Cortex of kidney (tissue), 1 donor: ENCODE measurements at places on chromosomes 2 and 18.

- no peak for DNase-seq
Observed at GRCh38 chr2:199147216-199147615, 310.5 kb downstream of the SATB2 start.

DNA sequence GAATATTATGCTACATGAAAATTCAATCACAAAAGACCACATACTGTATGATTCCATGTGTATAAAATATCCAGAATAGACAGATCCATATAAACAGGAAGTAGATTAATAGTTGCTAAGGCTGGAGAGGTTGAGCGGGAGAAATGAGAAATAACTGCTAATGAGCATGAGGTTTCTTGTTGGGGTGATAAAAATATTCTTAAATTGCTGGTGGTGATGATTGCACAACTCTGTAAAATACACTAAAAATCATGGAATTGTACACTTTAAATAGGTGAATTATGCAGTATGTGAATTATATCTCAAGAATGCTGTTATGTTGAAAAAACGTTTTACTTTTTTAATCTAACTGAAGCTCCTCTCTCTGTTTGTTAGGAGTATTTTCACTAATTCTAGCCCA is 101.8 kb upstream of the CREB1 start:
- DNase-seq: no peak

GRCh38 chr2:42523341-42523740 is 29.6 kb upstream of the KCNG3 start:
- no peak for DNase-seq

- no peak for DNase-seq
Observed at GRCh38 chr2:9158786-9159779, 47.5 kb upstream of the ASAP2 start.

DNA sequence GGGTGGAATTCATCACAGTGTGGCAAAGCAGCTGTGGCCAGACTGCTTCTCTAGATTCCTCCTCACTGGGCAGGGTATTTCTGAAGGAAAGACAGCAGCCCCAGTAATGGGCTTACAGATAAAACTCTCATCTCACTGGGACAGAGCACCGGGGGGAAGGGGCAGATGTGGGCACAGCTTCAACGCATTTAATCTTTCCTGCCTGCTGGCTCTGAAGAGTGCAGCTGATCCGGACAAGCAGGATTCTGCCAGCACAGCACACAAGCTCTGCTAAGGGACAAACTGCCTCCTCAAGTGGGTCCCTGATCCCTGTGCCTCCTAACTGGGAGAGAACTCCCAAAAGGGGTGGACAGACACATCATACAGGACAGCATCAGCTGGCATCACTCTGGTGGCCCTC is 779.9 kb upstream of the CNTNAP5 start:
- no peak for DNase-seq

DNA sequence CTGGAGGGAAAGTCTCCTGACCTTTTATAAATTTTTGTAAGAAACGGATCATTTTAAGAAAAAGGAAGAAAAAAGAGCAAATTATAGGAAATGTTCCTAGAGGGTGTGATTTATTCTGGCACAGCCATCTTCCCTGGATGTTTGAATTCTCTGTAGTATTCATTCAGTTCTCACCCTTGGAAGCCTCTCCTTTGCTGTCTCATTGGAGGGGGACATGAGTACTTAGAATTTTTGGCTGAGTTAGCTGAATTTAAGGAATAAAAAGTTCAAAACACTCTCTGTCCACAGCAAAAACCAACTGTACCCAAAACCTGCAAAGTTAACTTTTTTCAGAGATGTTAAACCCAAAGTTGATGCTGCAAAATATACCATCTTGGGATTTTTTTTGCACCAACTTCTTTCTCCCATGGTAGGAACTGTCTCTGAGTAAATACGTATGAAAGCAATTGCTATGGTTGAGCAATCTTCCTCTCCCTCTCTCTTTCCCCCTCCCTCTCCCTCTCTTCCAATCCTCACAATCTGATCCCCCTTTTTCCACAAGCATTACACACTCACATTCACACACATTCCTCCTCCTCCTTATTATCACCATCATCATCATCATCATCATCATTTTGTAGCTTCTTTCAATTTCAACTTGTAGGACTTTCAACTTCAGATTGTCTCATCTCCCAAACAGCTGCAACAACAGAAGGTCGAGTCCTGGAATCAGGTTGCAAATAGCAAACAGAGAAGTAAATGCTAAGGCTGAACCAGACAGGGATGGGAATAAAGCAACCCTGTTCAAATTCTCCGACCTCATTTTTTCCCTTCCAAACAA is 183.7 kb downstream of the GFPT1 start:
- no peak for DNase-seq

DNA sequence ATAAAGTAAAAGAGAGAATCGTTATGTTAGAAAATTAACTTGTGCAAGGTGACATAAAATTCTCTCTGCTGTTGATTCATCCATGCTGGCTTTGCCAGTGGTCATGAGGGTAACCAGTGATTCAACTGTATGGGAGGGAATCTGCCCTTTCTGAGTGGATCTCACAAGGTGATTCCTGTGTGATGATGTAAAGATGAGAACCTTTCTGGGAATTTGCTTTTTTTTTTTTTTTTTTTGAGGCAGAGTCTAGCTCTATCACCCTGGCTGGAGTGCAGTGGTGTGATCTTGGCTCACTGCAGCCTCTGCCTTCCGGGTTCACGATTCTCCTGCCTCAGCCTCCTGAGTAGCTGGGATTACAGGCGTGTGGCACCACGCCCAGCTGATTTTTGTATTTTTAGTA is 23.3 kb downstream of the RAB31 start:
- DNase-seq: no peak

DNA sequence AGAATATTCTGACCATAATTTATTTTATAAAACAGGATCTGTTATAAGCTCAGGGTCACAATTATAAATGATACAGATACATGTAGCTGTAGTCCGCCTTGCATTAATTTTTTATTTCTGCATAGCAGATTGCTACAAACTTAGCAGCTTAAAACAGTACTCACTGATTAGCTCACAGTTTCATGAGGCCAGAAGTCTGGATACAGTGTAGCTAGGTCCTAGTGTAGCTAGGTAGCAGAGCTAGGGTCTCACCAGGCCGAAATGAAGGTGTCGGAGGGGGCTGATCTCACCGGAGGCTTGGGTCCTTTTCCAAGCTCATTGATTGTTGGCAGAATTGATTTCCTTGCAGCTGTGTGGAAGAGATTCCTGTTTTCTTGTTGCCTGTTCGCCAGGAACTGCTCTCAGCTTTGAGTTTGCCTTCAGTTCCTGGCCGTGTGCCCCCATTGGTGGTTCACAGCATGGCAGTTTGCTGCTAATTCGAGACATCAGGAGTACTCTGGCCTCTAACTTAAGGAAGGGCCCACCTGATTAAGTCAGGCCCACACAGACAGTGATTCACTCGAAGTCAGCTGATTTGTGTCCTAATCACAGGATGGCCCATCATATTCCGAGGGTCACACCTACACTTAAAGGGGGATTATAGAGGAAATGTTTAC is 18.4 kb downstream of the NAPG start:
- DNase-seq: no peak

DNA sequence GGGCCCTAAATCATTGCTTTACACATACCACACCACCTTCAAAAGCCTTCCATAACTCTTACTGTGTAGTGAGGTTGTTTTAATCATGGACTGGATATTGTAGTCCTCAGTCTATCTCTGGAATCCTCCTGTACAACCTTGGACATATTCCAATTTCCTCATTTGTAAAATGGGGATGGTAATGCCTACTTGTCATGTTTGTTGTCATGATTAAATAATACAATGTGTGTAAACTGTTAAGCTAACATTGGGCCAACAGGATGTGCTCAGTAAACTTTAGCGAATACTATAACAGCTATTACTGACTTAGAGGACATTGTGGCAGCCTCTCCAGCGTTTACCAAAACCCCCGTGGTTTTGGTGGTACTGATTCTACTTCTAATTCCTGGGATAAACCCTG is 74.7 kb upstream of the PTPRM start:
- no peak for DNase-seq

DNA sequence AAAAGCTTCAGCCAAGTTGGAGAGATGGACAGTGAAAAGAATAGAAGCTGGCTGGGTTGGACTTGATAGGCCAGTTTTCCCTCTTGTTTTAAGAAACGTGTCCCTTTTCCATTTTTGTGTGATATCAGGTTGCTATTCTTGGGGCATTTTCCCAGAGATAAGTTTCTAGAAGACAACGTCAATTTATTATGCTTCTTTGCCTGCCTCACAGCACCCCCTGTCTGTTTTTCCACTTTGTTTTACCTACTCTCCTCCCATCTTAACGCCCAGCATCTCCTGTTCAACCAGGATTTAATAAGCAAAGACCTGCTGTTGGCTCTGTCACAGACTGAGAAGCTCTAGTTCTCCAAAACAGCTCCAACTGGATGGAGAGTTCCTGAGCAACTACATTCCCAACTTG is 317.8 kb upstream of the ZNF521 start:
- DNase-seq: no peak

- no peak for DNase-seq
Observed at GRCh38 chr2:224308272-224308911, 93.5 kb downstream of the FAM124B start.

DNA sequence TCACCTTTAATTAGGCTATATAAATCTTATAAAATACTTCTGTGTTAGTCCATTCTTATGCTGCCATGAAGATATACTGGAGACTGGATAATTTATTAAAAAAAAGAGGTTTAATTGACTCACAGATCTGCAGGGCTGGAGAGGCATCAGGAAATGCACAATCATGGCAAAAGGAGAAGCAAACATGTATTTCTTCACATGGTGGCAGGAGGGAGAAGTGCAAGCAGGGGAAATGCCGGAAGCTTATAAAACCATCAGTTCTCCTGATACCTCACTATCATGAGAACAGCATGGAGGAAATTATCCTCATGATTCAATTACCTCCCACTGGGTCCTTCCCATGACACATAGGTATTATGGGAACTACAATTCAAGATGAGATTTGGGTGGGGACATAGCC is 504.4 kb downstream of the RIT2 start:
- no peak for DNase-seq

DNA sequence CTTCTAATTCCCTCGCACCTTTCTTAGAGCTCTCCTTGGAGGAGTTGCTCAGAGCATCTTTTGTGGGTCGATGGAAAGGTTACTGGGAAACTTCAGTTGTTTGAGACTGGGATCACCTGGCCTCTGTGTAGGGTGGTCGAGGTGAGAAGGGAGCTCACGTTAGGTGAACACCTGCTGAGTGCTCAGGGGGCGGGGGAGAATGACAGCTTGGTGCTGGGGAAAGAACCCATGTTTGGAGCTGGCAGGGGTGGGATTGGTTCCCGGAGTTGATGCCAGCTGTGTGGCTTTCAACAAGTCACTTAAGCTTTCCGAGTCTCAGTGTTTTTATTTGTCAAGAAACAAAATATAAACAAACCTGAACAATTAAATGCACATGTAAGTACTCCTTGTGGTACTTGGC is 122.3 kb downstream of the GLI2 start:
- no peak for DNase-seq

DNA sequence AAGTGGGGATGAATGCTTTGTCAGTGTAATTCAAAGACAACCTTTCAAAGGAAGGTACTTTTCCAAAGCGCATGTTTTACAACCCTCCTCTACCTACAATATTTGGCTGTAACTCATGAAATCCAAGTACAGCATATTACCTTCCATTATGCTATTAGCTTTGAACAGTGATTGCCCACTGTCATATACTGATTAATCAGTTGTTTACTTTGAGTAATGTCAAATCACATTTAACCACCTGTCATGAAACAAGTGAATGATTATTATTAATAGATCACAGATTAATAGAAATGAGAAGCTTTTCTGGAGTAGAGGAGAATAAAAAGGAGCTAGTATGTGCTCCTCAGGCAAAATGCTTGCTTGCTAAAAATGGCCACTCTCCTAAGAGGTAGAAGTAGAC is 150.5 kb upstream of the SMAD7 start:
- DNase-seq: no peak

- DNase-seq: no peak
Observed at GRCh38 chr2:136133586-136133985, 15.6 kb upstream of the CXCR4 start.

- DNase-seq: no peak
Observed at GRCh38 chr2:18149660-18150246, 271.3 kb downstream of the KCNS3 start.

GRCh38 chr18:52363861-52364260 is 23.9 kb downstream of the DCC start:
- no peak for DNase-seq

DNA sequence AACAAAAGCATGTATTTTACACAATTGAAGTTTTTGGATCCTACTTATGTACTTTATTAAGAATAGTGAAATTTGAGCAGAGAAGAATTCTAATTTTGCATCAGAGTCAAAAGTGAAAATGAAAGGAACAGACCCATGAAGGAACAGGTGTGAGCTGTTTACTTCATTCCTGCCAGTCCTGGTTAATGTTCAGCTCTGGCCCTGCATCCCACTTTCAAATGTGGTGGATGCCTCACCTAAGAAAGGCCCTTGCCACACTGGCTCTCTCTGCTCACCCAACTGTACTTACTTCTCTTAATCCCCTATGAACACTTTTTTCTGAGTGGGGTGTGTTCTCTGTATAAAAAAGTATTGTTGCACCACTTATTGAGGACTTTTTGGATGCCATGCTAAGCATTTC is 22.2 kb downstream of the FAM110C start:
- DNase-seq: no peak

DNA sequence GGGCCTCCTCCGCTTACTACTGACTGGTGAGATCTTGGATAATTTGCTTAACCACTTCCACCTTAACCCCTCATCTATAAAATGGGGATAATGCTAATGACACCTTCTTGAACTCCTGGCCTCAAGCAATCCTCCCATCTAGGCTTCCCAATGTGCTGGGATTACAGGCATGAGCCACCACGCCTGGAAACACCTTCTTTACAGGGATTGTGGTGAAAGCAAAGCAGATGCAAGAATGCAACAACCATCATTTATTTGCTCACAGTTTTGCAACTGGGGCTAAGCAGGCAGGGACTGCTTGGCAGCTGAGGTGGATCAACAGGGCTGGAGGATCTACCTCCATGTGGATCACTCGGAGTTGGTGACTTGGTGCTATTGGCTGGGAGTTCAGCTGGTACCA is 76.2 kb upstream of the ZNF532 start:
- no peak for DNase-seq

DNA sequence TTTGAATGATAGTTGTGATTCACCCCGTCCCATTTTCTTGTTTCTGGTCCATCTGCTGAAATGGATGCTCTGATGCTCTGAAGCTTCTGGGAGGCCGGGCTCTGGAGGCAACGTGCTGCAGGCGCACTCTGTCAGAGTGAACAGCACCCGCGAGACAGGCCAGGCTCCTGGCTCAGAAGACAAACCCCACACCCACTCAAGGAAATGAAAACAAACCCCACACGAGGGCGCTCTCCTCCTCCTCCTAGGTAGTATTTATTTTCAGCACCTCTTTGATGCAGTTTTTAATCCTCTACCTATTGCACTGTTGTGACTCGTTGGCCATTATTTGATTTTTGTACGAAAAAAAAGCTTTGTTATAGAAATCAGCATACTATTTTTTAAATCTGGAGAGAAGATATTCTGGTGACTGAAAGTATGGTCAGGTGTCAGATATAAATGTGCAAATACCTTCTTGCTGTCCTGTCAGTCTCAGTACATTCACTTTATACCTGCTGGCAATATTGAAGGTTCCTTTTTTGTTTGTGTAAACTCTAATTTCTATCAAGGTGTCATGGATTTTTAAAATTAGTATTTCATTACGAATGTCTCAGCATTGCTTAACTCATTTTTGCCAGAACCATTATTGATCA is 10.3 kb upstream of the CHST10 start:
- DNase-seq: no peak
